ENCODE measurements at places on chromosomes 13 and 19.

DNA sequence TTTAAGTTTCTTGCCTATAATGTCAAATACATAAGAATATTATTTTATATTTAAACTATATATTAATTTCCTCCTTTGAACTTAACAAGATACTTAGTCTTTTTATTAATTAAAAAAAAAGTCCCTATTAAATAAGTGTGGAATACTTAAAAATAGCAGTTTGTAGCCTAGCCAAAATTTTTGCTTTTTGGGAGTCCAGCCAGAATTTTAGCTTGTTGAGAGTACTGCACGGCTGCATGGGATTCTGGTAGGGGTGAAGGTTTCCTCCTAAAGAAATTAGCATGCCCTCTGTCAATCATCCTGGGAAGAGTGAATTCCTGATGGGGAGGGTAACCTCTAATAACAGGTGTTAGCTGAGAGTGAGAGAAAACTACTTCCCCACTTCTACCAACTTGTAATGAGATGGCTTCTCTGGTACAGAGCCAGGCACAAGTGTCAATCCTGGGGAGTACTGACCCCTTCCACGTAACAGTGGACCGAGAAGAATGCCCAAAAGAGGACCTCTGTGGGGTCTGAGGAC lies 195.7 kb downstream of the SPRY2 start:
- no peak for DNase-seq

GRCh38 chr13:24681930-24682329 lies 1.7 kb downstream of the ATP12A start:
- DNase-seq: no peak

- no peak for DNase-seq
These were observed 56.8 kb upstream of the GPR183 start for GRCh38 chr13:99363949-99364348.

- no peak for DNase-seq
These were observed 254.6 kb downstream of the DCLK1 start for GRCh38 chr13:35876601-35877000.
